ENCODE measurements at places on chromosomes 3 and 15.

DNA sequence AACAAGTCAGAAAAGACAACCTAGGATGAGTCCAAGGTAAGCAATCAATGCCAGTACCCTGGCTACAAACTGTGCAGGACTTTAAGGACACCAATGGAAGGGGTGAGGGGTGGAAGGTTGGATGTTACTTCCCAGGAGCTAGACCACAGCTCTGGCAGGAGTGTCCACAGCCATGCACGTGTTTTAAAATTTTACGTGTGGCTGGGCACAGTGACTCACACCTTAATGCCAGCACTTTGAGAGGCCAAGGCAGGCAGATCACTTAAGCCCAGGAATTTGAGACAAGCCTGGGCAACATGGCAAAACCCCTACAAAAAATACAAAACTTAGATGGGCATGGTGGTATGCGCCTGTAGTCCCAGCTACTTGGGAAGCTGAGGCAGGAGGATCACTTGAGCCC is 14.7 kb upstream of the HDC start:
- DNase-seq, result no peak

GRCh38 chr3:30847592-30847991 is 46.9 kb downstream of the GADL1 start:
- no peak for DNase-seq

DNA sequence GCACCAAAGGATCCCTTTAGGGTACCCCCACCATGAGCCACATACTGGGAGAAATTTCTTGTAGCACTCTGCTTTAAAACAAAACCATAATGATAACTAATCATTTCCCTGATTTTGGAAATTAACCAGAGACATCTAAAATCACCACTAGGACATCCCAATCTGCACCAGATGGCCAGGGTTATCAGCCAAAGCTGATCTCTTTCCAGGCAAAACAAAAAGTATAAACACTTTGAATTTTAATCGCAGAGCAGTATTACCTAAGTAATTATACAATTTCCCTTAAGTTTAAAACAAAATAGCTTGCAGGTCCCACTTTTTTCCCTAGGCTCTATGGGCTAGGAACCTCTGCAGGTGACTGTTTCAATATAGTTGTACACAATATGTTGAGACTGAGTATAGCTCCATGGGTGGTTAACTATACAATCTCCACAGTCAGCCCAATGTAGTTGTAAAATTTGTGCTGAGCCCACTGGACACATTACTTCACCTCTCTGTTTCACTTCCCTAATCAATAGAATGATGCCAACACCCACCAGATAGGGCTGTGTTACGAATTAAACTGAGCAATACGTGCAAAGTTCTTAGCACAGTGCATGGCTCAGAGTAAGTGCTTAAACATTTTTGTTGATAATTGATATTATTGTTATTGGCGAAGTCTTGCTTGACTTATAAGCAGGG is 629 bp upstream of the NOX5 start:
- no peak for DNase-seq

GRCh38 chr3:151282921-151283320 is 4.6 kb upstream of the P2RY14 start:
- DNase-seq, result peak; percentile 69

DNA sequence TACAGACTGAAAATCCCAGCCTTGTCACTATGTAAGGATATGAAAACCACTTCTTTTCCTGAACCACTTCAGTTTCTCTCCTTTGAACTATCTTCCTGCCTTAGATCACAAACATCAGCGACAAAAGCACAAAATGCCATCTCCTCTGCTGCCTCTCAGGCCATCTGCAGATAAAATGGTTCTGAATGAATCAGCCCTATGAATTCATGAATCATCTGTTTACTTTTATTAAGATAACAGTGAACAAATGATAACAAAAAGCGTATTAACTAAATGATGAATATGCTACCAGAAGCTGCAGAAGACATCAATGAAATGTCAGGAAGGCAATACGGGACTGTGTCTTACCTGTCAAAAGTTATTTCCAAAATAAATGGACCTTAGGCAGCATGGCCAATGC is 928.1 kb downstream of the ROBO1 start:
- peak; percentile 5 for DNase-seq

All from fibroblast of skin of scalp (primary cell).